Fibroblast of skin of left quadriceps (primary cell): ENCODE measurements at places on chromosomes 3 and 15.
A peak's percentile ranks its signal among the peaks of the same experiment; 100 is the strongest.

DNA sequence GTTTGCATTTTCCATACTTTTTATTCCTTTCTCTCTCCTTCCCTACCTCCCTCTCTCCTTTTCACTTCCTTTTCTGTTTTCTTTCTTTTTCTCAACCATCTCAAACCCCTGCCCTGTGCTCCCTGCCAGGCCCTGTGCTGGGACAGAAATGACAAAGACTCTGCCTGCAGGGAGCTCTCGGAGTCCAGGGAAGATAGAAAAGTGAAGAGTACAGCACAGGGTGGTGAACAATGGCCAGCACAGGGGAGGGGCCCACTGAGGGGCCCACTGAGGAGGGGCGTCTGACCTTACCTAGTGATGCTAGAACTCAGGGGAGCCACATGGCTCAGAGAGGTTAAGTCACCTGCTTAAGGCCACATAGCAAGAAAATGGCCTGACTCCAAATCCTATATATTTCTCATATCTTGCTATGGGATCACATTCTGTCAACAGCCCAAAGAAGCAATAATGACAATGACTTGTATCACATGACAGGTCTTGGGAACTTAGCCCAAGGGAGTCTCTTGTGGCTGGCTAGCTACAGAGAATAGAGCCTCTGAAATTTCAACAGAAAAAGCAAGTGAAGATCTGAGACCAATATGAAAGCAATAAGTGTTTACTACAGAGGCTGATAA is 44.3 kb upstream of the ATP2B2 start:
- DNase-seq: no peak

DNA sequence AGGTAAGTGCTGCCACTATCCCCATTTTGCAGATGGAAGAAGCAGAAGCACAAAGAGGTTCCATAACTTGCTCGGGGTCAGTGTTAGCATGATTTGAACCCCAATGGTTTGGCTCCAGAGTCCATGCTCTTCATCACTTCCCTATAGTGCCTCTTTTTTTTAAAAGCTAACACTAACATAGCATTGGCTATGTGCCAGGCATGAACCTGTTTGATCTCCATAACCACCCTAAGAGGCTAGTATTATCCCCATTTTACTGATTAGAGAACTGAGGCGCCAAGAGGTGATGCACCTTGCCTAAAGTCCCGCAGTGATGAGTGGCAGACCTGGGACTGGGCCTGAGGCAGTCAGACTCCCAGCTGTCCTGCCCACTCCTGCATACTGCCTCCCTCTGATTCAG is 7.3 kb downstream of the LINGO1 start:
- no peak for DNase-seq

- no peak for DNase-seq
Observed at GRCh38 chr3:125039131-125040100, 16.4 kb downstream of the HEG1 start.

- no peak for DNase-seq
Observed at GRCh38 chr15:83886321-83886720, 232.4 kb downstream of the ADAMTSL3 start.

- DNase-seq: no peak
Observed at GRCh38 chr15:22258398-22259150, 178.2 kb downstream of the OR4M2 start.

DNA sequence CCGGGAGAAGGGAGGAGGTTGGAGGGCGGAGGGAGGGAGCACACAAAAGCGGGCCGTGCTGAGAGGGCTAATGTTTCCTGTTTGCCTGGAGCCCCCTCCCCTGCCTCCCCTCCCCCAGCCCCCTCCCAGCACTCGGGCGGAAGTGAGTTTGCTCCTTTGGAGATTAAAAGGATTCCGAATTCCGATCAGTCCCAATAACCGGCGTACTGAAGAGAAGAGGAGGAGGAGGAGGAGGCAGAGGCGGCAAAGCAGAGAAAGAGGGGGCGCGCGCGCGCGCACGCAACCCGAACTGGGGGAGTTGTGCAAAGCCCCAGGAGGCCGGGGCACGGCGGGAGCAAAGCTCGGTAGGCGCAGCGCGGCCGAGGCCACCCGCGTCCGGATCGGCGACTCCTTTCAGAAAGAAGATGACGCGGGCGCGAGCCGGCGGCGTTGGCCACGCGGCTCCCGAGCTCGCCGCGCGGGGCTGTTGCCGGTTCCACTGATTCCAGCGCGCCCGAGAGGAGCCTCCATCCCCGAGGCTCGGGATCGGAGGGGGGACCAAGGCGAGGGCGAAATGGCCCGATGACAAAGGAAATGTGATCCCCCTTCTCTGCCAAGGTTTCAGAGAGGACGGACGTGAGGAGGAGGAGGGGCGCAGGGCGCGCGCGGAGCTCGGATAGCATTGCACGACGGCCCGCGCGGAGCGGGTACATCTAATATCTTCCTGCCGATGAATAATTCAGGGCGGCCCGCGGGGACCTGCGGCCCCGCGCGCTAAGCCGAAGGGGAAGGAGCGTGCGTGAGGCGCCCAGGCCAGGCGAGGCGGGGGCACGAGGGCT is 1.1 kb upstream of the TRIM71 start:
- DNase-seq: no peak

DNA sequence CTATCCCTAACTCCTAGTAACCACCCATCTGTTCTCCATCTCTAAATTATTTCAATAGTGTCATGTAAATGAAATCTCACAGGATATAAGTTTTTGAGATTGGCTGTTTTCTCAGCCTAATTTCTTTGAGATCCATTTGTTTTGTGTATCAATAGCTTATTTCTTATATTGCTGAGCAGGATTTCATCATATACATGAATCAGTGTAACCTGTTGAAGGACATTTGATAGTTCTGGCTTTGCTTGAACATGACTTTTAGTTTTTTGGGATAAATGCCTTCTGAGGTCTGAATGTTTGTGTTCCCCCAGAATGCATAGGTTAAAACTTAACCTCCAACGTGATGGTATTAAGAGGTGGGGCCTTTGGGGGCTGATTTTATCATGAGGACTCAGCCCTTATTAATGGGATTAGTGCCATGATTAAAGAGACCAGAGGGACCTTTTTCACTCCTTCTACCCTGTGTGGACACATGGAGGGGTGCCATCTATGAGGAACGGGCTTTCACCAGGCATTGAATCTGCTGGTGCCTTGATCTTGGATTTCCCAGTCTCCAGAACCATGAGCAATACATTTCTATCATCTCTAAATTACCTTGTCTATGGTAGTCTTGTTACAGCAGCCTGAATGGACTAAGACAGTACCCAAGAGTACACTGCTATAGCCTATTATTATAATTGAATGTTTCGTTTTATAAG is 118.3 kb downstream of the FNDC3B start:
- no peak for DNase-seq

- peak; percentile 1 for DNase-seq
Observed at GRCh38 chr3:187368251-187369088, at the start of gene RTP4. Gene RTP4, plus strand, starts transcription at chr3:187368385. Its CDS starts 57 bp downstream, at chr3:187368442.

- DNase-seq: no peak
Observed at GRCh38 chr3:51708216-51708845, 1.5 kb downstream of the GRM2 start.

- peak; percentile 30 for DNase-seq
Observed at GRCh38 chr3:70726961-70727360, 414.5 kb upstream of the MDFIC2 start.

GRCh38 chr3:69999140-70000027 is at the start of gene SAMMSON:
Gene SAMMSON, plus strand, starts transcription at chr3:69999733.
- DNase-seq: no peak

DNA sequence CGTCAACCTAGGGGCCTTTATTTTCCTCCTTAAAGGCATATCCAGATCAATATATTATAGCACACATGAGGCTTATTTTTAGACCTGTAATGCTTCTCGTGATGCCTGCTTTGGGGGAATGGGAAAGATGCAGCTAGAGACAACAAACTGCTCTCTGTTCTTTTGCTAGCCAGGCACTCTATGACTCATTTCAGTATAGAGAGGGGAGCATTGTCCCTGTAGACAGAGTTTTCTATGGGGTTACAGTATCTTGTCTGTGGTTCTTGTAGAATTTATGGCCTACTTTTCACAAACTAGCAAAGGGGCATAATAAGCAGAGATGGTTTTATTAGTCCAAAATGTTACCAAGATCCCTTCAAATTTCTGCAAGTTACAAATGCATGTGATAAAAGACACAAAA is 305.6 kb downstream of the LSAMP start:
- DNase-seq: no peak

DNA sequence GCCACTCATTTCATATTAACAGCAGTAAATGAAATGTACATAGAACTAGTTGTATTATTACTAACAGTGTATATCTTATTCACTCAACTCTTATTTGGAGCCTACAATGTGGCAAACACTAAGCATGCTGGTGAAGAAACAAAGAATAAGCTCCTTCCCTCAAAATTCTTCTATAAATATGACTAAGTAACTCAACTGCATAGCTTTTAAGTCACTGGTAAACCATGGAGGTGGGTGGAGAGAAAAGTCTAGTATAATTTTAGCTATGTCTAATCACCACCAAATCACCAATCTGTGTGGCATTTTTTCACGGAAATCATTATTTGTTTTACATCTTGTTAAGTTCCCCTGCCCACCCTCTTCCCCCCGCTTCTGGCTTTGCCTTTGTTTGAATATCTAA is 17.5 kb downstream of the COPS2 start:
- DNase-seq: no peak

- no peak for DNase-seq
Observed at GRCh38 chr3:37141676-37142075, 32.7 kb downstream of the LRRFIP2 start.

GRCh38 chr3:87367736-87368135 is 91.4 kb upstream of the POU1F1 start:
- no peak for DNase-seq

GRCh38 chr3:18556001-18556408 is 130.9 kb upstream of the SATB1 start:
- no peak for DNase-seq

DNA sequence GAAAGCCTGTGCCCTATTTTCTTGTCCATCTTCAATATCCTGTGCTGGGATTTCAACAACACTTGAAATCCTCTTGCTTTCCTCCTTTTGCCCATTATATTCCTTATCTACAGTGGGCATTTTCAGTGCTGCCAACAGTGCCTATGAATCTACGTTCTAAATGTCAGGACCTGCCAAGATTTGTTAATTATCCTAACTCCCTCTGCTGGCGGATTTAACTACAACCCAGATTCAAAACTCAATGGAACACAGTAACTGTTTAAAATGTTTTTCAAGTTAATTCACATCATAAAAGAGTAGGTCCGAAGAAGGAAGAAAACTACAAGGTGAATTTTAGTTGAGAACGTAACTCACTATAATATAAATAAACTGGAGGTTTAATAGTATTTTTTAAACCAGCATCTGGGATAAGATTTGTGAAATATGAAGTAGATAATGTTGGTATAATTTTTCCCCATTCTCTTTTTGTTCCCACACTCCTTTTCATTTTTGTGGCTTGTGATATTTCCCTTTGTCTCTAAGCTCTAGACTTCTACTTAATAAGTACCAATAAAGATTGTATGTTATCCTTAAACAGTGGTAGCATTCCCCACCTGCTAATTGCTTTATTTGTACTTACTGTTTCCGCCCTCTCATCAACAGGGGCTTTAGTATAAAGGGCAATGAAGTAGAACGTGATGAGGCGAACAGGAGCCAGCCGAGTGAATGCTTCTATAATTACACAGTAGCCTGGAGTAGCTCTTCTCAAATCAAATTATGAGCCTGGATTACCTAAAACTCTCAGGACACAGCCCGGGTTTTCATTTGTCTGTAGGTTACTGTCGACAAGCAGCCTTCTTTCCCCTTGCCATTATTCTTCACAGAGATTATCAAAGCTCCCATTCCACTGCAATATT is 302.5 kb upstream of the ATP11B start:
- DNase-seq: no peak

GRCh38 chr3:46634856-46635255 is 22.5 kb downstream of the FAM240A start:
- no peak for DNase-seq

- peak; percentile 57 for DNase-seq
Observed at GRCh38 chr3:28940530-28940929, 340.3 kb upstream of the RBMS3 start.

DNA sequence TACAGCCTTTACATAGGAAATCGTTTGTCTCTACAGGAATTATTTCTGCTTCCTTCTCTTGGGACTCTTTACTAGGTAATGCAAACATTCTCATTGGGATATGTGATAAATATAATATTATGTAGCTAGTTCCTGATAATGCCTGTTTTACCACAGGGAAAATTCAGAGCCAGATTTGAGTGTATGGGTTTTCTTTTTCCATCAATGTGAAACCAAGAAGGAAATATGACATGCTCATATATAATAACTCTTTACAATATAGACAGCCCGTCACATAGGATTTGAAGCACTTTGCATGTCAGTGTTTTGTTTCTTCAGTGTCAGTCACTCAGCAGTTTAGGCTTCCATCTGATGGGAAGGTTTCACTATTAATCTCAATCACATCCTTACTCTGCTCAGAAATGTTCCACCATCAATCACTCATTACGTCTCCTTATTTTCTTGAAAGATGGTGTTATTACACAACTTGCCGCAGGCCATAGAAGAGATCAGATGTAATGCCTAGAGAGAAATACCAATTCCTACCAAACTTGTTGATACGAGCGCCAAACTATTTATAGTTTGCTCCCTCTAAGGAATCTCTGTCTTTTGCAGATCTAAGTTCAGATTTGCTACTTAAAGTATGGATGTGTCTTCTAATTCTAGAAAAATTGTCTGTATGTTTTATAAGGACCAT is 314.8 kb downstream of the DIPK2A start:
- DNase-seq: no peak

- DNase-seq: no peak
Observed at GRCh38 chr3:8488411-8488810, 13.2 kb upstream of the LMCD1 start.

GRCh38 chr3:30069056-30069455 is 537.3 kb upstream of the TGFBR2 start:
- DNase-seq: no peak

GRCh38 chr15:76075046-76075445 is 15.3 kb downstream of the TMEM266 start:
- no peak for DNase-seq

DNA sequence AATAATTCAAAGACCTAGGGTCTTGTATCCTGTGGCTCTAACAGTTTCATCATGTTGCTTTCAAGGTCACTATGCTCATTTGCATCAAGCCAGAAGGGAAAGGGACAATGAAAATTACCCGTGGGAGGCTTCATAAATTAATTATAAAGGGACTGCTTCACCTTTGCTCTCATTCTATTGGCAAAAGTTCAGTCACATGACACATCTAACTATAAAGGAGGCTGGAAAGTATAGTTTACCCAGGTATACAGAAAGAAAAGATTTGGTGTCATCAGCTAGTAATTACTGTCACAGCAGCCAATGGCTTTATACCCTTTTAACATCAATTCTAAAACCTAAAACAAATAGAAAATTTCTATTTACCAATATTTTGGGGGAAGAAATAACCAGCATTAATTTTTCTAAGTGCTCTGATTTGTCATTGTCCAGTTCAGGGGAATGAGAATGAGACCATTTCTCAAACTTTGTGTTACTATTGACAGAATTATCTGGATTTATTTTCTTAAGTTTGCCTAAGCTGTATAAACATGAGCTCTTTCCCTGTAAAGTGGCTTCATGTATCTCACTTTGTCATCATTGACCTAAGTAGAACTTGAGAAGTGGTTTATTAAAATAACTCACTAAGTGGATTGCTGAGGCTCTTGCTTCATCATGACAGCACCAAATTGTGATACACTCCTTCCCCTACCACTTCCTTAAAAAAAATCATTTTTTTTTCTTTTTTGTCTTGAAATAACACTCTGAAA is 257.7 kb upstream of the PEX5L start:
- no peak for DNase-seq
